ENCODE measurements at places on chromosomes 7 and 10.

- DNase-seq: no peak
Observed at GRCh38 chr7:17488829-17489228, 190.4 kb downstream of the AHR start.

GRCh38 chr7:98040626-98041360 is 50.8 kb upstream of the OCM2 start:
- peak; percentile 66 for DNase-seq

DNA sequence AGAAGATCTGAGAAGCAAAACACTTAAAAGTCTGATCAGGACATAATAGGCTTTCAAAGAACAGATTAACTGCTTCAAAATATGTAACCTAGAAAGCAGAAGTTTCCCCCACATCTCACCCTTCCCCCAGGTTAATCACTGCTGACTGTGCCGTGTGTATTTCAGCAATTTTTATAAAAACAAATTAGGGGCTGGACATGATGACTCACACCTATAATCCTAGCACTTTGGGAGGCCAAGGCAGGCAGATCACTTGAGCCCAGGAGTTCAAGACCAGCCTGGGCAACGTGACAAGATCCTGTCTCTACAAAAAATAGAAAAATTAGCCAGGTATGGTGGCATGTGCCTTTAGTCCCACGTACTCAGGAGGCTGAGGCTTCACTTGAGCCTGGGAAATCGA is 67.6 kb upstream of the GATA3 start:
- DNase-seq: no peak

GRCh38 chr10:101066146-101066895 is 4.5 kb downstream of the KAZALD1 start:
- no peak for DNase-seq

DNA sequence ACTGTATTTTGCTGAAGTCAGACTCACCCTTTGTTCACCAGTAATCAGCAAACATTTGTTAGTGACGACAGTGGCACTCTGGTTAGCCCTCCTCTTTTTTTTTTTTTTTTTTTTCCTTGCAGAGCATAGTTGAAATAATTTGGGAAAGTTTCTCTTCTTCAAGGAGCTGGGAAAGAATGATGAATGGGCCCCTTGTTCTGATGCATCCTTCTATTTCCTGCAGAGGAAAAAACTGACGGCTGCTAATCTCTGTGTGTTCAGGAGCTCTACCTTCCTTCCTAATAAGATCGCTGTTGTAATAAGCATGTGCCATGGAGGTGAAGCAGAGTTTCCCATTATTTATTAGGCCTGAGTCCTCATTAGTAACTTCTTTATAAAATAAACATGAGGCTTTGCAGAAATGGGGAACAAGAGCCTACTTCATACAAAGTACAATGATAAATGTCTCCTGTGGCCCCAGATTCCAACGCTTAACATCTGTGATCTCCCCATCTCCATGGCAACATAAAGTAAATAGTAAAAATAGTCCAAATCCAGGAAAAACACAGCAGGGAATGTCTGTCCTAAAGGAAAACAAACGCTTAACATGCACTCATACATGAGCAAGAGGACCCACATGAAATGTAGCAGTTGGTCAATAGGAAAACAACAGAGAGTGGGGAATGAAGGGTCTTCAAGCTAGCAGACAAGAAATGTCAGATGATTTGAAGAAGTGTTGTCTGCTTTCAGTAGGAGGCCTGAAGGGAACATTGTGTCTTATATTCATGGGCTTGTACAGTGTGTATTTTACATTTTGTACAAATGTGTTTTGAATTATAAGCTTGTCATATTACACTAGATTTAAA is 59.1 kb upstream of the CALD1 start:
- DNase-seq: peak; percentile 48

GRCh38 chr10:4541292-4541691 is 284.7 kb upstream of the AKR1E2 start:
- no peak for DNase-seq

GRCh38 chr7:5065107-5065407 is 19.4 kb downstream of the RBAK start:
- no peak for DNase-seq

DNA sequence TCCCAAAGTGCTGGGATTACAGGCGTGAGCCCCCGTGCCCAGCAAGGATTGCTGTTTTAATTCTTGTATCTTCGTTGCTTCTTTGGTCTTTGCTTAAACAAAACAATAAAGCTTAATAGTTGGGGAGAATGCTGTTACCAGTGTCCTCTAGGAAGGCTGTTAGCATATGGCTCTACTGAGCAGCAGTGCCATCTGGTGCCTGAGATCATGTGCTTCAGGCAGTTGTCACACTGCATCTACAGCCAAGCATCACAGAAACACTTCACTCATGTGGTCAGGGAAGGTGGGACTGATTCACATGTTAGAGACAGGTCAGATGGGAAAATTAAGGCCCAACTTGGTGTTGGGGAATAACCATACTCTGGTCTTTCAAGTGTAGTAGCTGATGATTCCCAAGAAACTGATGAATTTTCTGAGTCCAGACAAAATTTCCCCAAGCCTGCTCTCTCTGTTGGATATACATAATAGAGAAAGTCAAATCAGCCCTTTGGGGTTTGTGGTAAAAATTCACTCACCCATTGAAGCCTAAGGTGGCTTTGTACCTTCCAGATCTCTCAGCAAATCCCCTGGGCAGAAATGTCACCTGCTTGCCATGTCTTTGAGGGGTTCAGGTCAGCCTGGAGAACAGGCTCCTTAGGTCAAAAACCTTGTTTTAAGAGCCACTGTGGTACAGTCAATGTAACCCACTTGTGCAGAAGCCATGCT is 28.4 kb downstream of the UBE2D4 start:
- peak; percentile 76 for DNase-seq

DNA sequence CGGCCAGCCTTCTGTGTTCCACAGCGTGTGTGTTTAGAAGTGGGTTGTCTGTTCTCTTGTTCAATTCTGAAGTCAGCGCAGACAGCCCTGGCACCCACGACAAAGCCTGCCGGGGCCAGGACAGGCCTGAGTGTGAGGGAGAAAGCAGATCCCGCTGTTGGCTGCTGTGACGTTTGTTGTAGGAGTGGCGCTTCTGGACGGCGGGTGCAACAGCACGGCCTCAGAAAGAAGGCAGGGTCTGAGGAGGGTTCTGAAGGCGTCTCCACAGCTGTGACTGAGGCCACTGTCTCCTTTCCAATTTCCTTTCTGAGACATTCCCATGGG is 76.2 kb downstream of the VIPR2 start:
- DNase-seq: peak; percentile 82

All from brain (organoid and tissue), 16 donors.